NCI-H69 (cell line): ENCODE measurements at places on chromosomes 4 and X.
A peak's percentile ranks its signal among the peaks of the same experiment; 100 is the strongest.

GRCh38 chrX:47156611-47157520 lies 11.8 kb downstream of the RBM10 start:
- no peak for DNase-seq

DNA sequence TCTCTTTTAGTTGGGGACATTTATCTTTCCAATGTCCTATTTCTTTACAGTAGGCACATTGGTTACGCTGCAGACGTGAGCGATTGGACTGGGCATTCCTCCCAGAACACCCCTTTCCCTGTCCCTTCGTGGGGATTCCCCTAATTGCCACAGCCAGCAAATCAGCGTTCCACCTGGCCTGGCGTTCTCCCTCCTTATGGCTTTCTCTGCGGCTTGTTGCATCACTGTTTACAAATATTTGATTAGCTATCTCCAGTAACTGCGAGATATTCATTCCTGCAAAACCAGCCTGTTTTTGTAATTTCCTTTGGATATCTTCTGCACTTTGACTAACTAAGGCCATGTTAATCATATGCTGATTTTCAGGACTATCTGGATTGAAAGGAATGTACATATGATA lies 202.5 kb upstream of the KLF8 start:
- no peak for DNase-seq

DNA sequence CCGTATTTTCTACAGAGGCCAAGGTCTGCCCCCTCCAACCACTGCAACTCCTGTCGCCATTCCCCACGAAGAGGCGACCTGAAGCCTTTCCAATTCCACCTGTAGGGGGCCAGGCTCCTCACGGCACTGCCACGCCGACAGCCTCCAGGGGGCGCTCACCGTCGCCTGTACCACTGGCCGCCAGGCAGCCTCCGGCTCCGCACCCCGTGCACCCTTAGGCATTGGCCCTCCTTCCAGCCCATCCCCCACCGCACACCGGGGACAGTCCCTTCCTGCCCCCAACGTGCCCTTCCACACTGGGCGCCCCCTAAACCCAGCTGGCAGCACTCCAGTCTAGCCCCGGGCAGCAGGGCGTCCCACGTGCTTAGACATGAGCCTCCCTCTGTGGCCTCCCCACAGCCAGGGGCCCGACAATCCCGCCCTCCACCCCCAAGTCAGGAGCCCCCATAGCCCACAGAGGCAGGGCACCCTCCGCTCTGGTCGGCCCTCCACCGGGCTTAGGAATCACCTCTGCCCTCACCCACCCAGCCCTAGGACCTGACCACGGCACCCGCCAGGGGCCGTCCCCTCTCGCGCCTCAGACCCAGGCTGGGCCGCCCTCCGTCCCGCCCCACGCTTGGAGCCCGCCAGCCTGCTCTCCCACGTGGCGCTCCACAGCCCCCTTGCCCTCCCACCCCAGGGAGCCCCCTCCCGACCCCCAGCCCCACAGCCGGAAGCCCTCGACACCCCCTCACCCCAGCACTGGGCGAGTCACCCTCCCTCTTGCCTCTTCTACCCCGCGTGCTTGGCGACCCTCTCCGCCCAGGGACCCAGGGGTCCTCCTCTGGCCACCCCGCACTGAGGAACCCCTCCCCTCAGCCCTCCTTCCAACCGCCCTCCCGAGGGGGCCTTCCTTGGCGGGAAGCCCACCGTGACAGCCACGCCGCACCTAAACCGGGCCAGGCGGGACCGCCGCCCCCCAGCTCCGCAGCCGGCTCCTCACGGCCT lies 711 bp downstream of the PNMA6E start:
- peak; percentile 59 for DNase-seq

DNA sequence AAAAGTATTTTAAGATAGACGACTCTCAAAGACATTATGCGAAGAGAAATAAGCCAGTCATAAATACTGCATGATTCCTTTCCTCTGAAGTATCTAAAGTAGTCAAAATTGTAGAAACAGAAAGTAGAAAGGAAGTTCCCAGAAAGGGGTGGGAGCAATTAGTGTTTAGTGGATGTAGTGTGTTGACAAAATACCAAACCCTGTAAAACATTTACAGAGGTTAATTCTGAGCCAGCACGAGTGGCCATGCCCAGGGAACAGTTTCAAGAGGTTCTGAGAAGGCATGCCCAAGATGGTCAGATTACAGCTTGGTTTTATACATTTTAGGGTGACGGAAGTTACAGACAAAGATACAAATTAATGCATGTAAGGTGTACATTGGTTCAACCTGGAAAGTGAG lies 34.4 kb upstream of the SLC25A4 start:
- no peak for DNase-seq

DNA sequence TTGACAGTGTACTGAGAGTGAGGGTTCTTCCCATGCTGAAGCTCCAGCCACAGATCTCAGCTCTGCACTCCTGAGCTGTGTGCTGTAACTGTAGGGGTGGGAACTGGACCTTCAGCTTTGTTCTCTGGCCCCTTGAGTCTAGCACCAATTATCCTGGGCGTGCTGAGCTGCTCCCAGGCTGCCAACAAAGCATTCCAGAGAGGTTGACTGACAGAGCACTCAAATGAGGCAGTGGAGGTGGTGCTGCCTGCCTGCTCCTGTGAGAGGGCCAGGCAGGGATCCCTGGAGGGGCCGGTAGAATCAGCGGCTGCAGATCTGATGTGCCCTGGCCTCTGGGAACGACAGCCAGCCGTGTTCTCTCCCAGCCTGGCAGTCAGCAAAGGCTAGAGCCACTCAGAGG lies 375.7 kb upstream of the AADAT start:
- DNase-seq = no peak

GRCh38 chr4:153233761-153234371 lies 29.6 kb downstream of the TRIM2 start:
- peak; percentile 68 for DNase-seq

- DNase-seq = no peak
Measured at GRCh38 chr4:44071959-44072955, 376.4 kb downstream of the KCTD8 start.

GRCh38 chr4:81667539-81667938 lies 195.8 kb upstream of the RASGEF1B start:
- DNase-seq = no peak
